ENCODE measurements at places on chromosomes 1 and 21. TPM values are rescaled to one million over a fixed set of nuclear protein-coding genes. Genes with fewer than 3 reads are reported as not detected.

BARHL2 gene
- total RNA-seq = not detected

OR2M5 gene
- not detected for total RNA-seq

SYCP1 gene
- not detected for total RNA-seq

C1orf185 gene
- not detected for total RNA-seq

C2CD4D gene
- total RNA-seq = 0.21 TPM

TRABD2B gene
- total RNA-seq = not detected

Measured in mononuclear cell (primary cell).